ENCODE measurements at places on chromosomes 4 and X.

DNA sequence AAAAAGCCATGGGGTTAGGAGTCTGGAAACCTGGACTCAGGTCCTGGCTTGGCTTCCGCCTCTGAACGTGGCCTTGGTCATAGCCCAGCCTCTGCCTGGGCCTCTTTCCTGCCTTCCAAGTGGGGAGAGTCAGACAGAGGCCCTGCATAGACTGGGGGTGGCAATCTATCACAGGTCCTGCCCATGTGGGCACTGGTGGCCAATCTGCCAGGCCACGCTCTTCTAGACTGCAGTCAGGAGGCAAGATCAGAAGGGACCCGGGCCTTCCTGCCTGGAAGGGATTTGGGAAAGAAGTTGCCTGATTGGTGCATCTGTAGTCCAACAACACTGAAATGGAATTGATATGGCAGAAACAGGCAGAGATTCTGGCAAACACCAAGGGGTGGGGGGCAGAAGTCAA, 46.1 kb downstream of the CNGA2 start:
- no peak for DNase-seq

DNA sequence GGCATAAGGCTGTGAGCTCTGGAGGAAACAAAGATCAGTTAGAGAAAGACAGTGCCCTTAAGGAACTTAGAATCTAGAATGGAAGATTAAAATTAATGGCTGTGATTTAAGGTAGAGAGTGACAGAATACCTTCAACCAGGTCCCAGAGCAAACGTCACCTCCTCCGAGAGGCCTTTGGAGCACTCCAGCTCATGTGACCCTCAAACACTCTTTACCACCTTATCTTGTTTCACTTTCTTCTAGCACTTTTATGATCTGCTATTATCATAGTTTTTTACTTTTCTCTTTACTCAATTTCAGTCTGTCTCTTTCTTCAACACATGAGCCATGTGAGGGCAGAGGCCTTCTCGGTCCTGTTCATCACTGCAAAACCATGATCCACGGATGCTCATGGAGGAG, 187.0 kb downstream of the SMIM20 start:
- no peak for DNase-seq

DNA sequence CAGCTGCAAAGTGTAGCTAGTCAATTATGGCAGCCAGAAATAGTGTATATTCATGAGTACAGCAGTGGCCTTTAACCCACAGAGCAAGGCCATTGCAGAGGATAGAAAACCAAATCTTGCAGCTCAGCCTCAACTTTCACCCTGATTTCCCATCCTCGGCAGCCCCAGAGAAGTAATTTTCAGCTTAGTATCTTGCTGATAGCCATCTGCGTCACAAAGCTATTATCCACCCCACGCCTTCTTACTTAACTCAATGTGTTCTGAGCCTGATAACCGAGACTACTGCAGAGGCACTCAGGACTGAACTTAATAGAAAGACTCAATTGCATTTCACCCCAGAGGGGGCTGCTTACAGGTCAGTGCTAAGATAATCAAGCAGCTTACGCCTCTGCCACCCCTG, 174.5 kb upstream of the MAOA start:
- no peak for DNase-seq

DNA sequence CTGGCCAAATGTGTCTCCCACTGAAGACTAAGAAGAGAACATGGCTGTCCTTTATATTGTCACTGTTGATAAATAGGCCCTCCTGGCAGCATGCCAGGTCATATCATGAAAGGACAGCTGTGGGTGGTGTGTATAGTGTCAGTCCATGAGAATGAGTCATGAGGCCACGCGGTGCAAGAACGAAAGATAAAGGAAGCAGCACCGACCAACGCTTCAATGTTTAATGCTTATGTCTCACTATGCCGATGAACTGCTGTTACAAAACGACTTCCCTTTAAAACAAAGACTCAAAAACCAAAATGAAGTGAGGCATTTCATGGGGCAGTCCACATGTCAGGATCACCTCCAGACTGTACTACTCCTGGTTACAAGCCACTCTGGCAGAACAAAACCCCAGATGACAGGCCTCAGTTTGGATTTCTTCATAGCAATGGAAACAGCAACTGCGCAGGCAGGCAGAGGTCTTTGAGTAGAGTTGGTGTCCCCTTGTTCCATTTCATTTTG, 5.2 kb upstream of the TCEANC start:
- DNase-seq: peak; percentile 27

DNA sequence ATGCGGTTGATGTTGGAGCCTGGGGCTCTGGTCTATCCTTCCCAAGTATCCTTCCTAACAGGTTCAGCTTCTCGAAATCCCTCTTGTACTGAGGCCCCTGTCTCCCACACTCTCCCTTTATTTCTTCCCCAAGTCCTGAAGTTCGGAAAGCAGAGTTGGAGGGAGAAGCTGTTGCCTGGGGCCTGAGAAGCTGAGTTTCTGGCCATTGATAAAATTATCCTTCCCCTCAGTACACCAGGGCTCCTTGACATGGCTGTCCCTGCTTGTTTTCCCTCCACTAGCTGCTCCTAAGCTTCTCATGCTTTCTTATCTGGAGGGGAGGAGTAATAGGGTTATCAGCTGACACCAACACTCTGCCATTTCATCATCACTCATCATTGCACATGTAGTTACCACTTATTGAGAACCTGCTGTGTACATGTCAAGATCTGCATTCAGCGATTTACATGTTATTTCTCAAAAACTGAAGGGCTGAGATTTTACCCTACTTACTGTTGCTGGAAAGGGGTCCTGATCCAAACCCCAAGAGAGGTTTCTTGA, 58.0 kb downstream of the FUNDC1 start:
- no peak for DNase-seq

Data from stimulated activated CD4-positive, alpha-beta T cell treated with anti-CD3 and anti-CD28 coated beads, Interleukin-15, amount 100 ng/mL, for 48 hours (primary cell).